ENCODE measurements at places on chromosomes 5 and 9.

DNA sequence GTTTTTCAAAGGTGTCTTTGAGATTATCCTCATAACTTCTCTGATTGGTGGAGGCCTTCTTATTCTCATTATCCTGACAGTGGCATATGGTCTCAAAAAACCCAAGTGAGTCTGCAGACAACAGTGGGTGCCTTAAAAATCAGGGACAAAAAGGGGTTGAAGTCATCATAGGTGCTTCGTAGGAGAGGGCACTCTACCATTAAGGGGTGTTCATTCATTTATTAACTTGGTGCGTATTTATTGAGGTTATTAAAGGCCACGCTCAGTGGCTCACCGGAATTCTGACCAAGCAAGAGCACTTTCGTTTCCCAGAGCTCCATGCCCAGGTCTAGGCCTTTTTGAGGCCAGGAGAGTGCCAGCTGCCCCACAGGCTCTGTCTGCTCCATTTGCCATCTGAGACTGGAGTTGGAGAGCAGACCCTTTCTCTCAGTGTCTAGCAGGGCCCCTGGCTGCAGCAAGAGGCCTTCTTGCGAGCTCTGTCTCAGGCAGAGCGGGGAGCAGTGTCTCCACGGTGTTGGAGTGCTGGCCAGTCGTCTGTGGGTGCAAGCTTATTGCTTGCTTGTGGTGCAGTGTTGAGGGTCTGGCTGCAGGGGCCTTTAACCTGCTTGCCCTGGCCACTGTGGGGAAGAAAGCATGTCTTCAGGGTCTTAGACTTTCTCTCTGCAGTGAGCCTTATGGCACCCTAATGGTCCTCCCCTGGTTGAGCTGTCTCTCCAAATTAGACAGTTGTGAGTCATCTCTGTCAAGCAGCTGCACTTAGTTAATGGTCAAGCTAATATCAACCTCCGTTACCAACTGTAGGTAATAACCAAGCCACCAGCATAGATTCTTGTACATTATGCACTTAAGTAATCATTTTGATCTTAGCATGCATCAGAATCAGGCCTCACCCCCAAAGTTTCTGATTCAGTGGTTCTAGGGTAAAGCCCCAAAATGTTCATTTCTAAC is 62.6 kb downstream of the IL31RA start:
- DNase-seq = no peak

DNA sequence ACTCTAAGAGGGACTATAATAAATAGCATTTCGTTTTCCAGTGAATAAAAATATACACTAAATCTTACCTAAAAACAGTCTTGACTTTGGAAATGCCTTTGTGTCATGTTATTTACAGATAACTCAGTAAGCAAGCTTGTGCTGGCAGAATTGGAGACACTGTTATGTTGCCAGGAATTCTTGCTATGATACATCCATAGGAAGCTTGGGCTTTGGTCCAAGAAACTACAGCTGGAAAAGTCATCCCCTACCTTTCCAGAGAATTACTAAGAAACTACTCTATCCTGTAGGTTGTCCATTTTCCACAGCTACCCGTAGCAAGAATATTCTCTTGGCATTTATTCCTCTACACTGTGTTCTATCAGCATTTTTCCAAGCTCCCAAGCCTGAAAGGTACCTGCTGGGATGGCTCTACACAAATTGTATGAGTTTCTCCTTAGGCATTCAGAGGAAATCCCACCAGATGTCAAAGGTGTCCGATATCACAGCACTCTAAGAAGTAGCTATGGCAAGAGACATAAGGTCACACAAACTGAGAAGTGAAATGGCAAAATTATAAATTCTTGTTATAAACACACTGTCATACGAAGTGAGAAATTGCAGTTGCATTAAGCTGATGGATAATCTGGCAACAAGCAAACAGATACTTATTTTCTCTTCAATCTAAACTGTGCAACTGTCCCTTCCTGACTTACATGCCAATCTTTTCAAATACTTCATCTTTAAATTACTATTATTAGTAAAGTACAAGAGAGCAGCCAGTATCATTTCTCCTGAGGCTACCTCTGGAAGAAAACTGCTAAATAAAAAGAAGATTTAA is 68.5 kb downstream of the MCTP1 start:
- no peak for DNase-seq

GRCh38 chr5:27020973-27021372 is 17.4 kb downstream of the CDH9 start:
- no peak for DNase-seq

DNA sequence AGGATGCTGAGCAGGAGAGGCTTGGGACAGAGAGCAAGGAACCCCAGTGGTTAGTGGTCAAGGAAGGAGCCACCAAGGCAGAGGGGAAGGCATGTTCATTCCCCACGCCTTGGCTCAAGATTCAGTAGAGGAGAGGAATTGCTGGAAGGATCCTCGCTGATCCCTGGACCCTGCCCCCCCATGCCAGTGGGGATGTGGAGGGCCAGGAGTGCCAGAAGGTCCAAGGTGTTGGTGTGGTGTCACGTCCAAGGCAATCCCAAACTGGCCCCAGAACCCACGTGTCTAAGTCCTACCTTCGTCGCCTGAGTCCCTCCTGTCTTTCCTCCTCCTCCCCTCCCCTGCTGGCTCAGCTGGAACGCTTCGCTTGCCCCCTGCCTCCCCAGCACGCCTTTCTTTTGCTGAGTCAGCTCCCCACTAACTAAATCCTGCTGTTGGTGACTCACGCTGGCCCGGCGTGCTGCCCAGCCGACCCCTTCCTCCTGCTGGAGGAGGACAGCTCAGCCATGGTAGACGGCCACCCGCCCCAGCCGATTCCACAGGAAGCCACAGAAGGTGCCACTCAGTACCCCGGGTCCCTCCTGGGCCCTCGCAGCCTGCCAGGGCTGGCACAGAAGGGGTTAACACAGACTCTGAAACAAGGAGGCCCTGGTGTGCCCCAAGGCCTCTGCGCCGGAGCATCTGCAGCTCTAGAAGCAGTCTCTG is 37.6 kb upstream of the ORM1 start:
- no peak for DNase-seq

GRCh38 chr5:93497096-93497495 is 83.9 kb downstream of the NR2F1-AS1 start:
- no peak for DNase-seq

Data from cerebellar nuclear complex (tissue), 1 donor.